Stimulated activated CD4-positive, alpha-beta T cell treated with anti-CD3 and anti-CD28 coated beads, Interleukin-15, amount 100 ng/mL, for 1 hour (primary cell): ENCODE measurements at places on chromosomes 1 and 21.

GRCh38 chr1:68969441-68969840 is 472.6 kb upstream of the DEPDC1 start:
- no peak for DNase-seq

GRCh38 chr1:218983433-218983832 is 190.2 kb upstream of the LYPLAL1 start:
- DNase-seq, result no peak

DNA sequence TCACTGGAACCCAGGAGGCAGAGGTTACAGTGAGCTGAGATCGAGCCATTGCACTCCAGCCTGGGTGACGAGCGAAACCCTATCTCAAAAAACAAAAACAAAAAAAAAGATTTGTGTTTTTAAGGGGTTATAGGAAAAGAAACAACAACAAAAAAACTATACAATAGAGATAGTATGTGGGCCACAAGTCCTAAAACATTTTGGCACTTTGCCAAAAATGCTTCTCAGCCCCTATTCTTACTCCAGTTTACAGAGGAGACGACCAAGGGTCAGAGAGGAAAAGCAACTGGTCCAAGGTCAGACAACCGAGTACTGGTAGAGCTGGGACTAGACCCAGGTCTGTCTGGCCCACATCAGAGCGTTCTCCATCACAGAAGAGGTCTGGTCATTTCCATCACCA is 3.0 kb downstream of the FBXO44 start:
- DNase-seq, result no peak

GRCh38 chr1:10881046-10881445 is 84.6 kb upstream of the CASZ1 start:
- DNase-seq, result no peak

GRCh38 chr1:199751962-199752687 is 275.4 kb upstream of the NR5A2 start:
- no peak for DNase-seq

DNA sequence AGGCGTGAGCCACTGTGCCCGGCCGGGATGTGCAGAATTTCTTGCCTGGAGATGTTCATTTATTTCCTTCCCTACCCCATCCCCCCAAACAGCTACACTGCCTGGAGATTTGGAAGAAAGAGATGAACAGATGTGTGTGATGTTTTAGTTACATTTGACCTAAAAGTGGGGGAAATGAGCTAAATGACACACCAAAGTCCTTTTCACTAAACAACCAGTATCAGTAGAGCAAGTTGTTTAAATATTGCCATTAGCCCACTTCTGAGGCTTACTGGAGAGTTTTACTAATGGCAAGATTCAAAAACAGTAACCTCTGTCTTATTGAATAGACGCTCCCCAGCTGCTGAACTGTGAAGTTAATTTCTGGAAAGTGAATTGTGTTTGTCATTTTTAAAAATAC is 100.1 kb downstream of the RUNX1 start:
- no peak for DNase-seq

DNA sequence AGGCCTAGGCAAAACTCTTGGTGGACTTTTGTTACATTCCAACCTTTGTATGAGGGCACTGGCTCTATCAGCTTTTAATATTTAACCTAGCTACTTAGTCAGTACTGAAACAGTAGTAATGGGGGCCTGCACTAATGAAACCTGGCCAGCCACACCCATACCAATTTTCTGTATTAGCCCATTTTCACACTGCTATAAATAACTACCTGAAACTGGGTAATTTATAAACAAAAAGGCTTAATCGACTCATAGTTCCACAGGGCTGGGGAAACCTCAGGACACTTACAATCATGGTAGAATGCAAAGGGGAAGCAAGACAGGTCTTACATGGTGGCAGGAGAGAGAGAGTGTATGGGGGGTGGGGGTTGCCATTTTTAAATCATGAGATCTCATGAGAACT is 245.7 kb upstream of the RGS18 start:
- DNase-seq, result no peak

DNA sequence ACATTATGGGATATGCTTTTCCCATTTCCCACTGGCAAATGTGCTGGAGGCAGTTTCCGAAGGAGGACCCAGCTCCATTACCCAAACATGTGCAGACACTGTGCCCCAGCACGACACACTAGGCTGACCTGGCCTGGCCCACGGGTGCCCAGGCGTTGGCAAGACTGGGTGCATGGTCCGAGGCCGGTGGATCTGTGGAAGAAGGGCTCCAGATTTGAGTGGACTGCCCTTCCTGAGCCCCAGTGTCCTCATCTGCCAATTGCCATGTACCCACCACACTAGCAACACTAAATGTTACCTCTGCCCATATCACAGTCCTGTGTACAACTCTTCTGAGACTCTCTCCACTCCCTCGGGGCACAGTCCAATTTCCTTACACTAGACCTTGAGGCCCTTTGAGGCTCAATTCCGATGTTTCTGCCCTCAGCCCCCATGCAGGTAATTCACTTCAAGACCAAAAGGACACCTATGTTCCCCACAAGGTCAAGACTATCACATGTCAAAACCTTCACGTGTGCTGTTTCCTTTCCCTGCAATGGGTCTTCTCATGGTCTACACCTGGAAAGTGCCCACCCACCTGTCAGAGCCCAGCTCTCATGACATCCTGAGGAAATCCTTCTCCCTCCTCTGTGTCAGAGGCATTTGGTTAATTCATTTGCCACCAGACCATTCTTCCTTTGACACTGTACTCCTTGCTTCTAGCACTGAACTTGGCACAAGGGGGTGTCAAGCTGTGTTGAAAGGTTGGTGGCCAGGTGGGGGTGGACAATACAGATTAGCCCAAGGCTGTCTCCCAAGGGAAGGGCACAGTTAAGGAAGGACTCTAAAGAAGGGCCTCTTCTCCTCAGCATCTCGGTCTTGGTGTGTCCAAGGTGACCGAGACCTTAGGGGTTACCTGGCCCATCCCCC is 124.9 kb downstream of the DMRTB1 start:
- DNase-seq, result no peak

GRCh38 chr1:166836733-166837132 is 2.5 kb upstream of the POGK start:
- DNase-seq, result no peak

DNA sequence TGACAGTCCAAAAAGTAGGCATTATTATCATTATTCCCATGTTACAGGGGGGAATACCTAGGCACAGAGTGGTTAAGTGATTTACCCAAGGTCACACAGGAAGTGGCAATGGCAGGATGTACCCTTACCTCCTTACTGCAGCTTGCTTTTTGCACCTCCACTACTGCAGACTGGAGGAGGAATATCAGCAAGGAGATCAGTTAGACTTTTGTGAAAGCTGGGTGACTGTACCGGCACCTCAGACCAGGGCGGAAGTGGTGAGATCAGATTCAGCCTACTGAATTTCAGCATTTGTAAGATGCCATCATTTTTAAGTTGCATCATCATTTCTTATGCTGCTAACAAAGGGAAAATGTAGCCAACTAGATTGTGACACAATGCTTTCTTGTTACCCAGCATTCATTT is 4.5 kb downstream of the ADARB1 start:
- peak; percentile 52 for DNase-seq

- no peak for DNase-seq
Measured at GRCh38 chr1:34272152-34272551, 95.4 kb downstream of the C1orf94 start.

DNA sequence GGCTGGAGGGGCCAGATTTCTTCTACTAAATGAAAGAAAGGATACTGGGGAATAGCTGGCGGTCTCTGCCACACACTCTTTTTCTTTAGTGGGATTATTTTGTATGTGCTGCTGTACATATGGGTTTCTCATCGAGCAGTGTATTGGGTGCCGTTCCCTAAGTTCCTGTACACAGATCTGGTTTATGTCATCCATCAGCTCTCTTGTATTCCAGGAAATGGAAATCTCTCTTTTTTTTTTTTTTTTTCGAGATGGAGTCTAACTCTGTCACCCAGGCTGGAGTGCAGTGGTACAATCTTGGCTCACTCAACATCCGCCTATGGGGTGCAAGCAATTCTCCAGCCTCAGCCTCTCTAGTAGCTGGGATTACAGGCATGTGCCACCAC is 27.0 kb upstream of the NID1 start:
- DNase-seq, result no peak

GRCh38 chr1:1616045-1616790 is 918 bp downstream of the MIB2 start:
- DNase-seq, result no peak

GRCh38 chr1:34867415-34867814 is 7.9 kb upstream of the SMIM12 start:
- DNase-seq, result no peak

- no peak for DNase-seq
Measured at GRCh38 chr1:8858112-8858668, 20.3 kb downstream of the ENO1 start.

DNA sequence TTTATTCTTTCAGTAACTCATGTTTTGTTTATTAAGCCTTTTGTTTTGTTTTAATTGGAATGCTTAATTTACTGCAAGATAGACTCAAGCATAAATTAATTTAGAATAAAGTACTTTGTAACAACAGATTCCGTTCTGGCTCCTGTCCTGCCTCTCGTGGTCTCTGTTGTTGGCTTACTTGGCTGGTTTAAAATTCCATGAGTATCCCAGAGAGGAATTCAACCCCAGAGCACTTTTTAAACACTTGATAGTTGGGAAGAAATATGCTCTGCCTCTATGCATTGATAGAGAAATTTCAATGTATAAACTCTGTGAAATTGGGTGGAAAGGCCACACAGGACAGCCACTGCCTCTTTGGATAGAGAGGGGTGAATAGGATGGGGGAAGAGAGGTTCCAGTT is 89.7 kb downstream of the ATP5PO start:
- no peak for DNase-seq

DNA sequence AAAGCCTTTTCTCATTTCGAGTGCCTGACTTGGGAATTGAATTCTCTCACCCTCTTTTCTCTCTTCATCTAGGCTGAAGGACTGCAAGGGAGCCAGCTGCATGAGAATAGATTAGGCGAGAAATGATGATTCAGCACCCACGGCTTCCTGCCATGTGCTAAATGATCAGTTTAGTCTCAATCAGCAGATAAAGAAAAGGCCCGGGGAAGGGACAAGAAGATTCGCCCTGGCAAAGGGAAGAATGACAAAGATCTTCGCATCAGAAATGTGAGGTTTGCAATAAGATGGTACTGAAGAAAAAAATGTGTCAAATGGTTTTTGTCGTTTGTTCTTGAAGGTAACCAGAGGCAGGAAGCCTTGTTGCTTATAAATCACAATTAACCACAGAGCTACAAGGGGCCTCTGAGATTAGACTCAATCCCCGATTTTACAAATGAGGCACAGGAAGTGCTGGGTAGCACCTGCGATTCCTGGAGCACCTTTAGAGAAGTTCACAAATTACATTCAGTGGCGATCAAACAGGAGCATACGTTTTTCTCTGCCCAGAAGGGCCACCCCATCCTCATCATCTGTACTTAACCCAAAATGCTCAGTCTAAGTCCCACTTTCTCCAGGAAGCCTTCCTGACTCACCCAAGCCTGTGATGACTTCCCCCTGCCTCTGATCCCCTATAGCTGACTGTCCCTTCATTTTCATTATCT is 183.4 kb downstream of the ZNF281 start:
- DNase-seq, result no peak

GRCh38 chr1:192010406-192010805 is 147.9 kb upstream of the RGS18 start:
- no peak for DNase-seq

DNA sequence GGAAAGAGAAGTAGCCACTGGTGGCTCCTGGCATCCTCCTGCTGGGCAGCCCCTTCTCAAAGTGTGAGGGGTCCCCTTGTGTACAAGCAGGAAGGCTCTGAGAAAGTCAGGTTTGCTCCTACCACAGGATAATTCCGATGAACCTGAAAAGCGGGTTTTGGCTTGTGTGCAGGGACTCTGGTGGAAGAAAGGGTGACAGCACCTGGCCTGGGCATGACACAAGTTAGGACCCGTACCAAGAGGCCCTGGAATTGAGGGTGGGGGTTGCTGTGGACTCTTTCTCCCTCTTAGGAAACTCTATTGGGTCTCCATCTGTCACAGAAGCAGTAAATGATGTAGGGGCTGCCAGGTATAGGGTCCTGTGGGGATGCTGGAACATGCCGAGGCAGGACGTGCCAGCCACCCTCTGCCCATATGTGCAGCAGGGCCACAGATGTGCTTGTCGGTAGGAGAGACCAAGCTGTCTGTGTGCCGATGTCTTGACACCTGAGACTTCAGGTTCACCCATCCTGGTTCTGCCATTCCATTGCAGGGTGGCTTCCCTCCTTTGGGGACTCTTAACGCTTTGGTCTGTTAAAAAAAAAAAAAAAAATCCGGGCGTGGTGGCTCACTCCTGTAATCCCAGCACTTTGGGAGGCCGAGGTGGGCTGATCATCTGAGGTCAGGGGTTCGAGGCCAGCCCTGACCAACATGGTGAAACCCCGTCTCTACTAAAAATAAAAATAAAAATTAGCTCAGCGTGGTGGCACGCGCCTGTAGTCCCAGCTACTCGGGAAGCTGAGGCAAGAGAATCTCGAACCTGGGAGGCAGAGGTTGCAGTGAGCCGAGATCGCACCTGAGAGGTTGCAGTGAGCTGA is 9.8 kb downstream of the C1orf35 start:
- DNase-seq, result no peak

GRCh38 chr1:91282695-91283420 is 121.8 kb downstream of the HFM1 start:
- DNase-seq, result no peak

DNA sequence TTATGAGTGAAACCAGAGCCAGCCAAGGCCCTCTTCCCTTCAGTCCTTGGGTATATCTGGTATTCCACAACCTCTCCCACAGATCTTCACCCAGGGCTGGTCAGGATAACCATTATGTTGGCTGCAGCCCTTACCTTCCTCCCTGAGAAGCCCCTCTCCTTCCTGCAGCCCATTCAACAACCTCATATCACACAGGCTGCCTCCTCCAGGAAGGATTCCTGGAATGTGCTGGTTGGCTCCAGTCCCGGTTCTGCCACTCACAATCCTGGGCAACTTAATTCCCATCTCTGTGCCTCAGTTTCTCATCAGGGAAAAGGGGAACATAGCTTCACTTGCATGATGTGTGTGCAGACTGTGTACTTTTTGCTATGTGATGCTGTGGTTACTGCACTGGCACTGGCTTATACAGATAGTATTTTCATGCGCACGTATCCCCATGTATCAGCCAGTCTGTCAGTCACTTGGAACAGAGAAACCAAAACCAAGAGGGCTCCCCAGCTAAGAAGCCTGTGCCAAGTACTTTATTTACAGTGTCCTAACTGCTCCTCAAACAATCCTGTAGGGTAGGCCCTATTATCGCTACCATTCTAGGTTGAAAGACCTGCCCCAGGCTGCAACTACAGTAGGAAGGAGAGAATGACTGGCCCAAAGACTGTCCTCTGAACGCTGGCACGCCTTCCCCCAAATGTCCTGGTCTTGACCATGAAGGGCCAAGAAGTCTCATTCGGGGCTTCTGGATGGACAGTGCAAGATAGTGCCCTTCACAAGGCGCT is 39.9 kb upstream of the PPP1R15B start:
- no peak for DNase-seq
